Activated CD8-positive, alpha-beta memory T cell treated with anti-CD3 and anti-CD28 coated beads, Interleukin-2, amount 10 ng/mL, durations not matched to agents 7 days and 5 days (primary cell): ENCODE measurements at places on chromosomes 12 and 14. TPM values are rescaled to one million over a fixed set of nuclear protein-coding genes. Genes with fewer than 3 reads are reported as not detected.

DNA sequence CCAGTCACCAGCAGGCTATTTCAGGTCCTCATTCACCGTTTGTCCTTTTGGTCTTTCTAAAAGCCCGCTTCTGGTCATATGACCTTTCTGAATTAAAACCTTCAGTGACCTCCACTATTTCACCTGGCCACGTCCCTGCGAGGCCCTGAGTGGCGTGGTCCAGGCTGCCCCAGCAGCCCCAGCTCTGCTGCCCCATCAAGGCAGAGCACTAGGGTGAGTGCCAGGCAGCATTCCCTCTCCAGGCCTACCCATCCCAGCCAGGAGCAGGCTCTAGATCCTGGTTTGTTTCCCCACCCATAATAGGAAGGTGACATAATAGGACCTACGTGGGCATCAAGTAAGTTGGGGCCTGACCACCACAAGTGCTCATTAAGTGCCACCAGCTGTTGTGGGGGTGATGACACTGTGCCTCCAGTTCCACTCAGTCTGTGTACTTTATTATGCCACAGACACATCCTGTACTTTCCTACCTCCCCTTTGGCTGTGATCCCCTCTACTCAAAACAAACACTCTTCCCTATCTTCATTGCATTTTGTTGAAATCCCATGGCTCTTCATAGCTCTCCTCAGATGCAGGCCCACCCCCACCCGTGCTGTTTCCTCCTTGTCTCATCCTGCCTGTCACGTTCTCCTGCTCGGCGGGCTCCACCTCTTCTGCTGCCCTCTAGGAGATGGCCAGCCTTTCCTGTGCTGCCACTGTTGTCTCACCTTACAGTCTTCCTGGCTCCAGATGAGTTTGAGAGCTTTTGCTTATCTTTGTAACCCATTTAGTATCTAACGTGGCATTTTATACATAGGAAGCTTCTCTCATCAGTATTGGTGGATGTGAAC, 21.4 kb downstream of the CKB start:
- H3K4me3 ChIP-seq, result no peak overlapping the region
- no peaks in the 10 kb centered on the region for H3K27me3 ChIP-seq
- no peak for DNase-seq
- no peak overlapping the region for H3K27ac ChIP-seq
- peaks cover 5% of the 10 kb centered on the region for H3K4me1 ChIP-seq

The EPYC gene
- total RNA-seq, result not detected

DNA sequence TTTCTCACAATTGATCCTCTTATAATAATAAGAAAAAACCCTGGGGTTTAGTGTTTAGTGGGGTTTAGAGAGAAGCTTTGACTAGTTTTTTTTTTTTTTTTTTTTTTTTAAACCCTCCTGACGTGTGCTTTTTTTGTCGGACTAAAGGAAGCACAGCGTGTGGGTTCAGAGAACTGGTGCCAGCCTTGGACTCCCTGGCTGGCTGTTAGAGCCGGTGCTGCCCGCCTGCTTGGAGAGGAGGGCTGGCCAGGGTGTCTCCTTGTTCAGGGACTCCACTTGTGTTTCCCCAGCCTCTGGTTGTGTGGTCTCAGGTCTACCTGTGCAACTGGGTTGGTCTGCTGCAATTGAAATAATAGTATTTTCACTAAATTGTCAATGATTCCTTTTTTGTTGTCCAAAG, 54.1 kb upstream of the ASPG start:
- DNase-seq, result no peak
- peaks cover 34% of the 10 kb centered on the region for H3K27me3 ChIP-seq
- H3K4me3 ChIP-seq, result no peak overlapping the region
- H3K4me1 ChIP-seq, result no peaks in the 10 kb centered on the region
- H3K27ac ChIP-seq, result no peak overlapping the region

The HSPB8 gene
- total RNA-seq, result not detected
